Type B pancreatic cell (in vitro differentiated cells): ENCODE measurements at places on chromosomes 4 and X.

DNA sequence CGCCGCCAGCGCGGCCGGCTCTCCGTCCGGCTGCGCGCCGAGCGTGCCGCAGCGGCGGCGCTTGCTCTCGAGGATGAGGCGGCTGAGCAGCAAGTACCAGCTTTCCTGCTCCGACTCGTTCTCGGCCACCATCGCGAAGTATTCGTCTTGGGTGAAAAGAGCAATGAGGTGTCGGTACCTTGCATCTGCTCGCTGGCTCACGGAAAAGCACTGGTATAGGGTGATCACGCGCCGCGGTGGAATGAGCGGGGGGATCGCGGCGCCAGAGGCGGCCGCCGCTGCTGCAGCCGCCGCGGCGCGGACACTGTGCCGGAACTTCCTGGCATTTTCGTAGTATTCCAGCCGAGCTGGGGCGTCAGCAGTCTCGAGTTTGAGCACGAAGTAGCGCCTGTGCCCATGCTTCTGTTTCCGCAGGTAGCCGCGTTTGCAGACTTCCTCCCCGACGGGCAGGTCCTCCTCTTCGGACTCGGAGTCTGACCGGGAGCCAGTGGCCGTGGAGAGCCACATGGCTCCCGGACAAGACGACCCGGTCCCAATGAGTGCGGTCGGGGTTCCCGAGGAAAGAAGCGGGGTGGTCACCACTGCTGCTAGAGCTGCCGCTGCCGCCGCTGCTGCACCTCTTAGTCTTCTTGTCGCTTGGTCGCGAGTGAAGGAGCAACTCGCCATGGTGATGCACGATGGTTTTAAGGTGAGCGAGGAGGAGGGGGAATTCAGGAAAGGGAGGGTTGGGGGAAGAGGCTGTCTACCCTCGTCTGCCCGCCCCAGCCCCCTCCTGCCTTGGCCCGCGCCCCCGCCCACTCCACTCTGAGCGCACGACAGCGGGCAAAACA is 469 bp downstream of the IRS4 start:
- no peak for DNase-seq

GRCh38 chr4:119136546-119136945 is 914 bp downstream of the MYOZ2 start:
- no peak for DNase-seq

GRCh38 chrX:46447384-46447783 is 97.8 kb downstream of the ZNF674 start:
- no peak for DNase-seq

GRCh38 chrX:46463682-46464081 is 81.5 kb downstream of the ZNF674 start:
- no peak for DNase-seq
